ENCODE measurements at places on chromosomes 7 and 10.

DNA sequence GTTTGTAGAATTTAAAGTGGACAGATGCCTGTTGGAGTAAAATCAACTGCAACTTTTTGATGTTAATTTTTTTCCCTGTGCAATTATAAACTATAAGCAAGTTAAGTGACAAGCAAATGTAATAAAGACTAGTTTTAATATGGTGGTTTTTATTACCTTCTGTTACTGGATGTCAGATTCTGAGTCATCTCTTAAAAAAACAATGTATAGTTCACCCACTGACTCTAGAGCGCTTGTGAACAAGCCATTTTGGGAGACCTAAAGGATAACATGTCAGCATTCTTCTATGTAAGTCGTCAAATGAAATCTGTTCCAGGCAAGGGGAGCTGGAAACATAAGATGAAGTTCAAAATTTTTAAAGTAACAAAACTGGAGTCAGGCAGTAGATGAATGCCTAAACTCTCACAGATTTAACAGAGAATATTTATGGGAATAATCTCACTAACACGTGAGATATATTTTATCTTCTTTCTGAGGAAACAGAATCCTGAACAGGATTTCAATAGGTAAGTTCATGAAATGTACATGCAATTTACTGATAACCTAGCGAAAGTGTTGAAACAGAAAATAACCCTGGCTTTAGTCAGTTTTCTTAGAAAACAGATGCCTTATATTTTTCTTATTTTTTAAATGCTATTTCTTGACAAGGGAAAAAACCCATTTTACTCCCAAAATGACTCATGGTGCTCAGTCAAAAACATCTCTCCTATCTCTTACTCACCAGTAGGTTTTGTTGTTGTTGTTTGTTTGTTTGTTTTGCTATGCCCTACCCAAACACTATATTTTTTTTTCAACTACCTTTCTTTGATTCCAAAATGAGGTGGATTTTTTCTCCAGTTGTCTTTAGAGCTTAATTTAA, 91.7 kb downstream of the SLC39A12 start:
- no peak for DNase-seq

DNA sequence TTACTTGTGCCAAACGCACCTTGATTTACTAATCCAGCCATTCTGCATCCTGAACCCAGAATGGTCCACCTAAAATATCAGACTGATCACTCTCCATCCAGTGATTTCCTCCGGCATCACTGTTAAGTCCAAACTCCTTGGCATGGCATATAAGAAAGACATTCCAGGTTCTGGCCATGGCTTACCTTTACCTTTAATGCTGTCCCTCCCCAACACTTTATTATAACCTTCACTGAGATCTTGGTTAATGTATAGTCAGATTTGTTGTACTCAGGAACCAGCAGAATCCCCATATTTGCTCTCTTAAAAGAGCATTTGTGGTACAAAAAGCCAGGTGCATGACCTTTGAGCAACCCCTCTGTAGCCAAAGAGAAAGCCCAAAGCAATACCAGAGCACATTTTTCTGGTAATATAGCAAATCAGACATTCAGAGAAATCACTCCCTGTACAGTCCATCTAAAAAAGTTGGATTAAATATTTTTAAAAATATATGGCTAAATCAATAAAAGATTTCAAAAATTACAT, 10.2 kb downstream of the UMAD1 start:
- no peak for DNase-seq

GRCh38 chr10:61992059-61992460, 90.6 kb downstream of the ARID5B start:
- DNase-seq, result no peak

DNA sequence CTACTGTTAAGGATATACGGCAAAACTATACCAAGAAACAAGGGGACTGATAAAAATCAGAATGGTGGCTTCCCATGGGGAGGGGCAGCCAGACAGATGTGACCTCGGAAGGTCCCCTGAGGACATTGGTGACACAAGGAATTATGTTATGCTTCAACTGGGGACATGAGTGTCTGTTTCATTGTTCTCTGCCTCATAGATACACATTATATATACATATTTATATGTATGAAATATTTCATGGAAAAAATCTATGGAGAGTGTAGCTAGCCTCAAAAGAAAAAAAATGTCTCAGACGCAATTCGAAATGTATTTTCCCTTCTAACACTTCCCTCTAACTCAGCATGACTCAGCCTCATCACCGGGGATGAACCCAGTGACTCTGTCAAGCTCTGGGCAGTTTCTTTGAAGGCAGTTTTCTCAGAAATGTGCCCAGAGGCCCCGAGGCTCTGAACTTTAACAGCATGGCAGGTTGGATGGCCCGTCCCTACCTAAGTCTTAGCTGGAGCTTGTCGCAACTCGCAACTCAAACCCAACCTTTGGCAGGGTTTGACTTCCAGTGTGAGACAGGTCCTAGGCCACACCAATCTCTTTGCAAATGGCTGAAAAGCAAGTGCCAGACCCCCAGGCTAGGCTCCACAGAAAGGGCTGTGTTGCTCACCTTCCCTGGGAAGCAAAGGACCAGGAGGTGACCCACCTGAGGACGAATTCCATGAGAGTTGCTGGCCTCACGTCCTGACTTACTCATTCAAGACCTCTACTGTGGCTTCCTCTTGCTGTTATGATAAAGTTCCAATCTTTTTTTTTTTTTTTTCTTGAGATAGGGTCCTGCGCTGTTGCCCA, 86.9 kb downstream of the CARD11 start:
- DNase-seq, result no peak

DNA sequence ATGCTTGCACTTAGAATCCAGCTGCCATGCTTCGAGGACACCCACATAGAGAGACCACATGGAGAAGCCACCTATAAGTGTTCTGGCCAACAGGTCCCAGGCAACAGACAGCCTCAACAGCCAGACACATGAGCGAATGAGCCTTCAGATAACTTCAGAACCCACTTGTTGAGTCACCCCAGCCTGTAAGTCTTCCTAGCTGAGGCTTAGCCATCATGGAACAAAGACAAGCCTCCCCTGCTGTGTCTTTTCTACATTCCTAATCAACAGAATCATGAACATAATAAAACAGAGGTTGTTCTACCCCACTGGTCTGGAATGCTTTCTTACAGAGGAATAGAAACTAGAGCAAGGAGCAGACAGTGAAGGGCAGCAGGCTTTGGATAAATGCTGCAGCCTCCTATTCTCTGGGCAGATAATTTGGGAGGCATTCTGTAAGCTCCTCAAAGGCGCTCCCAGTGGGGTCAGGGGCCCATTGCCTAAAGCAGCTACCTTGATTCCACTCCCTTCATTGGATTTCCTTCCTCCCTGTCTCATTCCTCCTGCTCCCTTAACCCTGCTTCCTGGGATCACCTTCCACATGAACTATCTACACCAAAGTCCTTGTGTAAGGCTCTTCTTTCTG, 4.6 kb downstream of the TLL2 start:
- no peak for DNase-seq

- no peak for DNase-seq
Observed at GRCh38 chr7:128829391-128830166, 627 bp upstream of the FLNC start.

- DNase-seq, result no peak
Observed at GRCh38 chr10:59283456-59284091, 78.8 kb downstream of the FAM13C start.

DNA sequence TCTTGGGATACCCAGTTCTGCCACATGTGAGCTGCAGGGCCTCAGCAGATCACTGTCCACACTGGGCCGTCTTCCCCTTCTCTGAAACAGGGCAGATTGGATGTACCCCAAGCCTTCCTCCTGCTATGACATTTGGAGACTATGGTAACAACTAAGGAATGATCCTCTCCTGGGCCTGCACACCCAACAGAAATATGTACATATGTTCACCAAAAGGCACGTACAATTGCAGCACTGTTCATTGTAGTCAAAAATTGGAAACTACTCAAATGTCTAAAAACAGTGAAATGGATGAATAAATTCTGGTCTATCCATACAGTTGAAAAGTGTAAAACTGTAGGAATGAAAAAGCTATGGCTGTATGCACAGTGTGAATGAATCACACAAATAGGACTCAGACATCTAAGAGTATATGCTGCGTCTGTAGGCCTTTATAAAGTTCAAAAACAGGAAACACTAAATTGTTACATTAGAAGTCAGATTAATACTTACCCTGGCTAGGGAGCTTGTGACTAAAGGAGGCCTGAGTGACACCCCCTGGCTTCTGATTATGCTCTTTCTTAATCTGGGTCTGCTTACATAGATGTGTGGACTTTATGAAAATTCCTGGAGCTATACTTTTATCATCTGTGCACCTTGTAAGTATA, 16.1 kb upstream of the XPNPEP1 start:
- DNase-seq, result no peak

DNA sequence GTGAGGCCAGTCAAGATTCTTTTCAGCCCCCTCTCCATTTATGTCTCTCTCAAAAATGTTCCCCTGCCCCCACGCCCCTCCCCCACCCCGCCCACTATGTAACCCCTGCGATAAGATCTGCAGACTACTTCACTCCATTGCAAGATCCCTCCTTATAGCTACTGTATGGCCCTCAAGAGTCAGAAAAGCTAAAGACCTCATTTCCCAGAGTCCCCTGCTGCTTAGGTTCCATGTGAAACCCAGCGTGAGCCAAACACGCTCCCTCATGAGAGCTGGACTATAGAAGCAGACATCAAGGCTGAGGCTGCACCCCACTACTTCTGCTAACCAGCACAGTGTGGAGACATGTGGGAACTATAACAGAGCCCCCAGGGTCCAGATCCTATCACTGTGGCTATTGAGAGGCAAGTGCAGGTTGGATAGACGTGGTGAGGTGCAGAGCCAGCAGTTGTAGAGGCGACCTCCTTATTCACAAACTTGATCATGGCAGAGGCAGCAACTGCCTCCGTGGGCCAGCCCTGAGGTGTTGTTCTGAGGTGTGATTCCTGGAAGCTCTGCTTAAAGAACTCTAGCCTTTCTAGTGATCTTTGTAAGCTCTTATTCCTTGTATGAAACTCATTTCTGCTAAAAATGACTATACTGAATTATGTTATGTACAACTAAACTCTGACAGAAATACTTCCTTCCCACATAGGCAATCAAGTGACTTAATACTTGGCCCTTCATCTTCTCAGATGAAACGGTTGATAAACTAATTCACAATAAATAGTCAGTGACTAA, 117.0 kb upstream of the ARID5B start:
- DNase-seq, result no peak

- DNase-seq, result no peak
Observed at GRCh38 chr7:129376076-129376777, 58.0 kb upstream of the STRIP2 start.

- no peak for DNase-seq
Observed at GRCh38 chr10:70827086-70827757, 11.5 kb downstream of the SGPL1 start.

DNA sequence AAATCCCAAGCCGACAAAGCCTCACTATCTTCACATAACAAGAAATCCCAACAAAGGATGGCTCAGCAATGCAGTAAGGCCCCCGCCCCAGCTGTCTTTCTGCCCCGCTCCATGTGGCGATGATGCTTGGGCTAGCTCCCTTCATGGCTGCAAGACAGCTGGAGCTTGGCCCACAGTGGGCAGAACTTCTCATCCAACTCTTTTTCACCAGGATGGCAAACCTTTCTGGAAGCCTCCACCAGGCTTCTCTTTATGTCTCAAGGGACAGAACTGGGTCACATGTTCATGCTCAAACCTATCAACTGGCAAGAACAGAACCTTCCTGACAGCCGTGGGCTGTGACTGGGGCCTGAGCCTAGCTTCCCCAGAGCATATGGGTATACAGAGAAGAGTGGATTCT, 260.5 kb upstream of the MKLN1 start:
- no peak for DNase-seq

DNA sequence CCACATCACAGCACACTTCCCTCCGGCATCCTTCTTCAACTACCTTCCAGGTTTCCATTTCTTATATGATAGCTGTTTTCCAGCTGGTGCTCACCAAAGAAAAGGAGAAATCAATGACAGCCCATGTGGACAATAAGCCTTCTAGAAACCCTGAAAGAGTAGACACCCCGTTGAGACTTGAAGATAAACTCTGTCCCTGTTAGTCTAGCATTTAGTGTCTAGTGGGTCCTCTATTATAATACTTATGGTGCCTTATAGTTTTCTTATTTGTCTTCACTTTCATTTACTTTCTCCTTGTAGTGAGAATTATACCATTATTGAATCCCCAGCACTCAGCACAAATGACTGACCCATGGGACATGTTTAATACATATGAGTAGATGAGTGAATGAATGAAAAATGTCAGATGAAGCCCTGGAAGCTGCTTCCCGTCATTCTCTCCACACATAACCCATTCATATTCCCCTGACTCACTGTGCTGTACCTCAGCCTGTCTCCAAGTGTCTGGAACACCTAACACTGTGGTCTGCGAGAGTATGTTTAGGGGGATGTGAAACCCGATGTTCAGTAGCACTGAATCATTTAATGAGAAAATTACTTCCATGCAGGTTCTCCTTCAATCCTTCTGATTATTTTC, 377.6 kb downstream of the GPR158 start:
- DNase-seq, result no peak

DNA sequence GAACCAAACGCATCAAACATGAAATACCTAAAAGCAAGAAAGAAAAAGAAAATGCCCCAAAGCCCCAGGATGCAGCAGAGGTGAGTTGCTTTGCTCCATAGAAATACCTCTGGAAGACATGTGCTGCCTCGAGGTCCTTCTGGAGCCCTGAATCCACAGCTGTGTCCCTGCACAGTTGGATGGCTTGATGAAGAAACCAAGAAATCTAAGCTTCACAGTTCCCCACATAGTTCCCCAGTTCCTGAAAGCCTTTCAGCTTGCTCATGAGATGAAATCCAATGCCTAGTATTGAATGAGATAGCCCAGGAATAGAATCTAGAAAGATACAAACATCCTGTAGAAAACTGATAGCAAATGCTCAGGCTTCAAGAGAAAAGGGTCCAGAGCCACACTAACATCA, 182.8 kb downstream of the RTKN2 start:
- no peak for DNase-seq

DNA sequence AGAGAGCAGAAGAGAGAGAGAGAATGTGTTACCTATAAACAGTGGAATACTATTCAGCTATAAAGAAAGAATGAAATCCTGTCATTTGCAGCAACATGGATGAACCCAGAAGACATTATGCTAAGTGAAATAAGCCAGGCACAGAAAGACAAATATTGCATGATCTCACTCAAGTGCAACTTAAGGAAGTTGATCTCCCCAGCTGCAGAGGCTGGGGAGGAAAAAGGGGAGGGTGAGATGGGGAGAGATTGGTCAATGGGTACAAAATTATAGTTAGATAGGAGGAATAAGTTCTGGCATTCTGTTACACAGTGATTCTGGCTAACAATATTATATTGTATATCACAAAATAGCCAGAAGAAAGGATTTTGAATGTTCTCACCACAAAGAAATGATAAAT, 11.2 kb upstream of the JAZF1 start:
- no peak for DNase-seq

DNA sequence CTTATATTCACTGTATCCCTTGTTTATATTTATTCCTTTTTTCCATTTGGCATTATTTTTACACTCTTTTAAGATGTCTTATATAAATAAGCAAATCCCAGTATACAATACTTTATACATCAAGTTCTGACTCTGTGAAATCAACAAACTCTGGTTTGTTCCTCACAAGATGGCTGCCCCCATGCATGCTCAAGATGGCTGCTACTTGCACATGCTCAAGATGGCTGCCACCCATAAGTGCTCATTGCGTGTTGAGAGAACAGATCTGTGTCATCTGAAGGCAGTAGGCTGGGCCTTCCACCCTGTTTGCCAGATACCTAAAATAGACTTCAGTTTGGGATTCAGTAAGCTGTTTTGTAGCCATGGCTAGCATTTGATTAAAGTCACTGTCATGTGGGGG, 666.2 kb downstream of the TYW1 start:
- DNase-seq, result no peak

GRCh38 chr7:129122078-129122750, 22.3 kb upstream of the TSPAN33 start:
- no peak for DNase-seq
